Activated CD8-positive, alpha-beta memory T cell treated with anti-CD3 and anti-CD28 coated beads, Interleukin-2, amount 10 ng/mL, durations not matched to agents 7 days and 5 days (primary cell): ENCODE measurements at places on chromosomes 13 and 19. TPM values are rescaled to one million over a fixed set of nuclear protein-coding genes. Genes with fewer than 3 reads are reported as not detected.

Gene FFAR2
- total RNA-seq: not detected

Gene NXNL1
- not detected for total RNA-seq

Gene PROZ
- total RNA-seq: not detected

Gene CD209
- not detected for total RNA-seq

Gene CTXN1
- total RNA-seq: not detected

Gene LGALS7B
- not detected for total RNA-seq

Gene OR4F17
- total RNA-seq: not detected

- DNase-seq: no peak
Measured at GRCh38 chr19:36847968-36848367, 2.7 kb upstream of the ZNF345 start.

- DNase-seq: no peak
Measured at GRCh38 chr13:113106711-113107351, 1.2 kb downstream of the F7 start.

DNA sequence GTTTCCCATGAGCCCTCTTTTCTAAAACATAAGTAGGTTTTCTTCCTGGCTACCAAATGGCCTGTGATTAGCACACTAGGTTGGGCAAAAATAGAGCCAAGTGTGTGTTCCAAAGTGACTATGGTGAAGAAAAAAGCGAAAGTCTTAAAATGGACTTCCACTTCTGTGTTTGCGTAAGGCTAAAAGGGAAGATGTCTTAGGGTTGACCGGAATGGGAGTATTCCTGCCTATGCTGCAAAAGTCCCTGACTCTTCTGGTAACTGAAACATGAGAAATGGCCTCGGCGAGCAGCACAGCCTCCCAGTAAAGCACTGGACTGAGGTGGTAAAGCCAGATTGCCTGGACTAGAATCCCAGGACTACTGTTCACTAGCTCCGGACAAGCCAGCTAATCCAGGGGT lies 2.4 kb upstream of the FPR1 start:
- DNase-seq: no peak

DNA sequence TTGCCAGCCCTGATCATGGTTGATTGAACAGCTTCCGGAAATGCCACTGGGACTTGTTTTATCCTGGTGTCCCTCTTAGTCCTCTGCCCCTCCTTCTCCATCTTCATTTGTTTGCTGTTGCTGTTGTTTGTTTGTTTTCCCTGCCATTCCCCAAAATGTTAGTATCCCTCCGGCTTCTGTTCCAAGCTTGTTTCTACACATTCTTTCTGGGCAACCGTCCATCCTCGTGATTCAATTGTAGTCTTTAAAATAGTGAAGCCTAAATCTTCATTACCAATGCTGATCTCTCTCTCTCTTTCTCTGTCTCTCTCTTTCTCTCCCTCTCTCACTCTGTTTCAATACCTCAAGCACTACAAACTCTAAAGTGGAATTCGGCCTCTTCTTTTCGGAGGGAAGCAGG lies 649.3 kb upstream of the ARGLU1 start:
- no peak for DNase-seq

DNA sequence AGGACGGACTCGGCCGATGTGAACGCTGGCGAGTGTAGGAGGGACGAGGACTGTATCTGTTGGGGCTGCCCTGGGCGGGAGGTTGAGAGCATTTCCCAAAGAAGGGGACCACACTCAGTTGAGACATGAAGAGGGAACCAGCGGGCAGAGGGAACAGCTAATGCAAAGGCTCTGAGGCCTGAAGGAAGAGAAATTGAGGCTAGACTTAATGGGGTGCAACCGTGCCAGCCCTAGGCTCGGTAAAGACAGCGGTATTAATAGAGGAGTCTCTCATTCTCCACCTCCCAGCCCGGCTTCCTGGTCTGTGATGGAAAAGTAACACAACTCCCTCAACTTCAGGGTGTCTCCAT lies 1.1 kb downstream of the MPV17L2 start:
- no peak for DNase-seq

DNA sequence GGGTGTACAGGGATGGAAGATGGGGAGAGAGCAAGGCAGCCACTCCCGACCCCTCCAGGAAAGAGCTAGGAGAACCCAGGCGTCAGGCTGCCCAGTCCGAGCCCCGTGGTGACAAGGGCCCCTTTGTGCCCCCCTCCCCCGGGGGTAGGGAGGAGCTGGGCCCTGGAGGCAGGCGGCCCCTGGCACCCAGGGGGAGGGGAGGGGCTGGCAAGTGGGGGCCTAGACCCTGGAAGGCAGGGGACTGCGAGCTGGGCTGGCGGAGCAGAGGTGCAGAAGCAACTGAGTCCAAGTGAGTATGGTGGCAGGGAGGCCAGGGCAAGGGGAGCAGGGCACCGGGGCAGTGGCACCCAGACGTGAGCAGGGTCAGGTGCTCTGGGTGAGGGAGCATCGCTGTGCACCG lies at the start of gene MAG:
Gene MAG, plus strand, starts transcription at position 246 of the 400 bp plus-strand sequence. CDS start 3,248 bp downstream, outside the sequence.
- DNase-seq: no peak

DNA sequence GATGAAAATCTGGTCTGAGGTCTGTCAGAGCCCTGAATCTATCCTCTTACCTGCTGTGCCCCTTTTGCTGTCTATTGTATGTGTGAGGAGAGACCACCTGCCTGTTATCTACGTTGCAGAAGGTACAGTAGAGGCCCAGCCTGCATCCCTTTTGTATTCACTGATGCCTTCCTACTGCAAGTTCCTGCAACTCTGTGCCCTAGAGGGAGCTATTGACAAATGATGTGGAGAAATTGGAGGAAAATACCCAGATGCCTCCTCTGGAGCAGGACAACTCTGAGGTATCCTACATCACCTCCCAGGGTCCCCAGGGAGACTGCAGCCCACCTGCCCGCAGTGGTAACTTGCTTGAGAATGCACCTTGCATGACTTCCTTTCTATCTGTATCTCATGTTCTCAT lies 33.7 kb downstream of the SIAH3 start:
- DNase-seq: no peak

DNA sequence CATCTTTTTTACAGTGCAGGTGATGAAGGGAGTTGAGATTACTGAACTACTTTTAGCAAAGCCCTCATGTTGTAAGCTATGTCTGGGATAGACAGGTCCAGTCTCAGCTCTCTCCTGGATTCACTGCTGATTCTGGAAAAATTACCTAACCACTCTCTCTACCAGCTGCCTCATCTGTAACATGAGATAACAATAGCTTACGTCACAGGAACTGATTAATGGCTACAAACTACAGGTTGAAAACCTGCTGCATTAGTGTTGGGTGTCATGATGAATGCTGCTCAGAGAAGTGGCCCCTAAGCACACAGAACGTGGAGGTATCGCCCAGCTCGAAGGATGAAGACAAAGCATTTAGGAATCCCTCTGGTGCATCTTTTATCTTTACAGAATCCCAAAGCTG lies 277.8 kb downstream of the ABCC4 start:
- no peak for DNase-seq

DNA sequence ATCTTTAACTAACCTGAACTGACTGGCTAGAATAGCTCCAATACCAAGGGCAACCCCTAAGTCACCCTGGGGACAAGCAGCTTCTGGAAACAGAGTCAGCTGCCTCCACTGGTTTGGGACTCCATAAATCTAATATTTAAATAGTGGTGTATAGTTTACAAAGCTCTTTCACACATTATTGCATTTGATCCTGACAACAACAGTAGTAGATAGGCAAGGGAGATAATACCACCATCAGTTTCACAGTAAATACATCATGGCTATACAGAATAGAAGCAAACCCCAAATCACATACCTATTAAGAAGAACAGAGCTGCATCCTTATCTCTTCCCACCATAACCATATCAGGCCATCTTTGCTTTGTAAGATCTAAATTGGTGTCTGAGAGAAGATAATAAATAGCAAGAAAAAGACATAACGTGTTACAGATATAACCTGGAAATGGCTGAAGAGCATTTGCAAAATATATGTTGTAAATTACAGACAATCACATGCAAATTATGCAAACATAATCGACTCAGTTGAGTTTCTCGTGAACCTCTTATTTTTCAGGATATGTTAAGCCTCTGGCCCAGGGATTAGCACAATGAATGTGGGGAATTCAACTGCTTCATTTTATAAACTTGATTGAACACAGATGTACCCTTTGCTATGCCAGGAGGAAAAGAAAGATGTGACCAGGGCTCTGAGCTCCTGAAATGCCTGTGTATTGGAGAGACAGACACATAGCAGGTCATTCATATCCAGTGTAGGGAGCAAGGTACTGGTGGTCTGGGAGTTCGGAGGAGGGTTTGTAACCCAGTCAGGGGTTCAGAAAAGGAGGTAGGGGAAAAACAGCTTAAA lies 142.5 kb downstream of the SLC7A1 start:
- DNase-seq: no peak

GRCh38 chr13:89407357-89407756 lies 1736.2 kb downstream of the SLITRK5 start:
- DNase-seq: no peak

DNA sequence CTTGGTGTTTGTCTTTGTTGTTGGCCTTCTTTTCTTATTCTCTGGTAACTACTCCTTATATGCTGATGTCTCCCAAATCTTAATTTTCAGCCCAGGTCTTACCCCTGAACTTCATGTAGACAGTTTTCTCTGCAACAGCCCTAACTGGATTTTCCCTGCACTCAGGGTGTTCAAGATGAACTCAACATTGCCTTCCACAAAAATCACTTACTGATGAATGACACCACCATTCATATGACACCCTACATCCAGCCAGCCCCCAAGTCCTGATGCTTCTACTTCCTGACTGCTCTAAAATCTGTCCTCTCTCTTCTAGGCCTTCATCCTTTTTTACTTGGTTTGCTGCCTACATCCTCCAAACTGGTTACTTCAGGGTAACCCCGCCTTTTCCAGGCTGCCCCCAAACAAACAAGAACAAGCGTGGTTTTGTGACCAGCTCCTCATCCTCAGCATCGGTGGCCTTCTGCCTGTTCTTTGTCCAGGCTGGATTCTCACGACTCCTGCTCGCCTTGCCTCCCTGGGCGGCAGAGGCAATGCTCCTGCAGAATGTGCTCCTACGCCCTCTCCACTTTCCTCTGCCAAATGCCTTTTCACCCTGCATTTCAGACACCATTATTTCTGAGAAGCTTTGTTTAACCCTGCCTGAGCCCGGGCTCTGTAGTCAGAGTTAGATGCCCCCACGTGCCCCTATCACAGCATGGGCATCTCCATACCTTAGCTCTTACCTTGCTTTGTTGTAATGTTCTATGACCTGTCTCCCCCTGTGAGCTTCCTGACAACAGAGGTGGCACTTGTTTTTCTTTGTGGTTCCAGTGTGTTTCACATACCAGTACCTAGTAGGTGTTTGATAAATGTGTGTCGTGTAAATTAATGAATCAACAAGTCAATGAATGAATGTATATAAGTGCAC lies 61.8 kb downstream of the WDFY2 start:
- no peak for DNase-seq

DNA sequence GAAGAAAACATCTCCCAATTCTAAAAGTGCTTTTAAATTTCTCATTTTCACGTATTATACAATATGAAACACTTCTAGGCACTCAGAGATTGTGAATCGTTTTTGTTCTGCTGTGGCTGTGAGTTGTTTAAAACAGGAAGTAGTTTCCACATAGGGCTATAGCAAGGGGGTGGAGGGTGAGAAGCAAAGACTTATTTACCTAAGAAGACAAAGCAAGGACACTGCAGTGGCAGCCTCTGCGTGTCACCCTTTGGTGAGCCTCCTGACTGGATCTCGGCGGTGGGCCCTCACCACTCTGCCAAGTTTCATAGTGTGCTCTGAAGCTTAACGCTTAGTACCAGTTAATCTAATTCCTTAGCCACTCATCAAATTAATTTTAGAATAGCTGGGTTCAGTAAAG lies 56.8 kb downstream of the TNFSF13B start:
- no peak for DNase-seq

GRCh38 chr19:58338825-58339558 lies 12.2 kb downstream of the ZSCAN22 start:
- DNase-seq: no peak

DNA sequence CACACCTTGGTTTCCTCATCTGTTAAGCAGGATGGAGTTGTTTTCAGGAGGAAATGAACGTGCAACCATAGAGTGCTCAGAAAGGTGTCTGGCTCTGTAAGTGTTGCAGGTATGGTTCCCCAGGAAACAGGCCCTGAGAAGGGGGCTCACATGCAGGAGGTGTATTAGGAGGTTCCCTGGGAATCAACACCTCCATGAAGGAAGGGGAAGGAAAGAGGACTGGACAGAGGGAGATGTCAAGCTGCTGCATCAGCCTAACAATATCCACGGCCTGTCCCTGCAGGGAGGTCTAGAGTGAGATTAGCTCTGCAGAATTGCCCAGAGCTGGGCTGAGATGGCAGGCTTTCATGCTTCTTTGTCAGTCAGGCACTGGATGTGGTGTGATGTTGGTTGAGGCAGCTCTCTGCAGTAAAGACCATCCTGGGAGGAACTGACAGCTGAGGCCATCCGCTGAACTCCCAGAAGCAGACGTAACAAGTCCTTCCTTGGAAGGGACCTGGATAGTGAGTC lies 373.3 kb downstream of the ZNF536 start:
- DNase-seq: peak; percentile 26

DNA sequence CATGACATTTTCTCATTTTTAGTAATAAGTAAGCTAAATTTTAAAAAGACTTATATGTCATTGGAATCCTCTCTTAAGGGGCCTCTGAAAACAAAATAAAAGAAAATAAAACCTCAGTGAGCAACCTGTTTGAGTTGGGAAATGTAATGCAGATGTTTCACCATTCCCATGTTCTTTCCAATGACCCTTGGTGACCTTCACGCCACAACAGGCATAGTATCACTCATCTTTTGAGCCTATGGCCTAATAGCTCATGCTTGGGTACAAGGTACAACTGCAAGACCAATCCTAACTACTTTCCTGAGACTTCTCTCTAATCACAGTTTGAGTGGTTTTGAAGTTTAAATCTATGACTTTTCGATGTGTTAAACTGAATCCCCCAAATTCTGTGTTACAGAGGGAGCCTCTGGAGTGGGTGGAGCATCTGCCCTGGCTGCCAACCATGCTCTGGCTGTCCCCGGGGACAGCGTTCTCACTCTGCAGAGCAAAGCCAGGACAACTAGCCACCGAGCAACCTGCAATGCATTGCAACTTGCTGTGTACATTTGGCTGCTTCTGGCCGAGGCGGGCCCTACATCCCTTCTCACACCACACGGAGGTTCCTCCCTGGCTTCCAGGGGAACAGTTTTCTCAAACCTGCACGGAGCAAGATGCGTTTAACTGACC lies 307.9 kb upstream of the MAB21L1 start:
- no peak for DNase-seq
